ENCODE measurements at places on chromosomes 1 and 21.

GRCh38 chr1:42456754-42457089 is 379 bp downstream of the PPCS start:
- DNase-seq, result peak; percentile 31

DNA sequence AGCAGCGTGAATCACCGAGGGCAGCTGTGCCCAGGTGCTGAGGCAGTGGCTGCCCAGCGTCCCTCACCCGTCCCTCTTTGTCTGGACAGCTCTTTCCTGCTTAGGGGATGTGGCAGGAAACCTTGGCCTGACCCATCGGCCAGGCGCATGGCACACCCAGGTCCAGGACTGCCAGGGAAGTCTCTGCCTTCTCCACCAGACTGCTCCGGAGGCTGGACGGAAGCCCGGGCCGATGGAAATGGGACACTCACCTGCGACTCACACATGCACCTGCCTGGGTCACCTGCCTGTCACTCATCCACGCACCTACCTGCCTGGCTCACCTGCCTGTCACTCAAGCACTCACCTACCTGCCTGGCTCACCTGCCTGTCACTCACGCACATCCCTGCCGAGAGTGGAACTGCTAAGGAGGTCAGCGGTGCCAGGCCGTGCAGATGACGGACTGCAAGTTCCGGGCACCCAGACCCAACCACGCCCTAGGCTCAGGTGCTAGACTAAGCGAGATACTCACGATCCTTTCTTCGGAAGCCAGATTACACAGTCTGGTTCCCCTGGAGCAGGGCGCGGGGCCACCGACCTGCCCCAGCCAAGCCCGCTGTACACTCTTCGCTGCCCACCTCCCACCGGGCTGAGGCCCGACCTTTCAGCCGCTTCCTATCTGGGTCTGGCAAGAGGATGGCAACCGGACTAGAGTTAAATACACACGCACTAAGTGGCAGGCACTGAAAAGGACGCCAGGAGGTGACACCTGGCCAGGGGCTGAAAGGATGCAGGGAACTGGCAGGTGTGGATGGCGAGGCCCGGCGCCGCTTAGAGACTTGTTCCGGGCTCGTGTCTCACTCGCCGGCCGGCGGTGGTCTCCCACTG is 1.1 kb downstream of the UBE2J2 start:
- DNase-seq, result no peak

- DNase-seq, result peak; percentile 13
These were observed at the start of gene SLC6A9 for GRCh38 chr1:44031252-44032169. Gene SLC6A9, minus strand, starts transcription at chr1:44031462. Its CDS starts 7,185 bp downstream, at chr1:44024277.

- DNase-seq, result no peak
These were observed 34.2 kb upstream of the JUN start for GRCh38 chr1:58818075-58818474.

DNA sequence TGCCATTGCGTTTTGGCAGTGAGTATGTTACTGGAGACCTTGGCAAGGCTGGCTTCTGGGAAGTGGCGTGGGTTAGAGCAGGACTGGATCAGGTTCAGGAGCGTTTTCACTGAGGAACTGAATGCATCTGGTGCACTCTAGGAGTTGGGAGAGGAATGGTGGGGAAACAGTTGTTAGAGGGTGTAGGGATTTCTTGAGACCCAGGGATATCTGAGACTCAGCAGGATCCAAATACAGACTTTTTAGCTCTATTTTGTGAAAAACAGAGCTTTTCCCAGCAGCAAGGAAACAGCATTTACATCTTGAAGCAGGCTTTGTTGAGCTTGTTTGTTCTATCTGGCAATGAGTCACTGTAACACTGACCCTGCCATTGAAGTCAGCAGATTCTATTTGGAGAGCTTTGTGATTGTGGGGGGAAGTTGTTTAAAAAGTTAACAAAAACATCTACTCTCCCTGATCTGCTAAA is 56.9 kb upstream of the NRIP1 start:
- no peak for DNase-seq

DNA sequence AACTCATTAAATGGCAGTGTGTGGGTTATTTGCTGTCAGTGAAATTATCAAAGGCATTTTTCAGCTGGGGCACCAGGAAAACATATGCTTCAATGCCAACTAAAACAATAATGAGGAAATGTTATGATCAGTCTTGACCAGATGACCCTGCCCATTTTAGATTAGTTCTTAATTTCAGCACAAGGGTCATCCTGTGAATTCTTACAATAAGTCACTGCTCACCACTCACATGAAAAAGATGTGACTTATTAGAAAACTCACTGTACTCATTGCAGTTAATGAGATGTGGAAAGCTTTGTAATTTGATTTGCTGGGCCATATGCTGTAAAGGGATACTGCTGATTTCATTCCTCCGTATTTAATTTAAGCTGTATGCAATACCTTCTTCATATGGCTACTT is 178.5 kb upstream of the LMO4 start:
- no peak for DNase-seq

DNA sequence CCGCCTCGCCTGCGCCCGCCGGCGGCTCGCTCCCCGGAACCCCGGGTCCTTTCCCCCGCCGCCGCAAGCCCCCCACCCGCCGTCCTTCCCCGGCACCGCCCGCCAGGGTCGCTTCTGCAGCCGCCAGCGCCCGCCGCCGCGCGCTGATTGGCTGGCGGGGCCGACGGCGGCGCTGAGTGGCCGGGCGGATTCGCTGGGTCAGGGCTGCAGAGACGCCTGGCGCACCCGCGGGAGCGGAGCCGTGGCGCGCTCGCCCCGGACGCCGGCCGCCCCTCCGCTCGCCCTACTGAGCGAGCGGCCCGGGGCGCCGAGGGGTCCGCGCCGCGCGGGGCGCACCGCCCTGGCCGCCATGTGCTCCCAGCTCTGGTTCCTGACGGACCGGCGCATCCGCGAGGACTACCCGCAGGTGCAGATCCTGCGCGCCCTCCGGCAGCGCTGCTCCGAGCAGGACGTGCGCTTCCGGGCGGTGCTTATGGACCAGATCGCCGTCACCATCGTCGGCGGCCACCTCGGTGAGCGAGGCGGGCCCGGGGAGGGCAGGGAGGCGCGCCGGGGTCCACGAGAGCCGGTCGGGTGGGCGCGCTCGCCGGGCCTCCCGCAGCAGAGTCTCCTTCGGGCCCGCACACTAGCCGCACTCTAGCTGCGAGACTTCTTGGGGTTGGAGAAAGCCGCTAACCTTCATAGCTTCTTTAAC is at the start of gene RIMKLA:
Gene RIMKLA (plus strand): TSS at position 207 of the 694 bp plus-strand sequence. CDS start 143 bp downstream, at position 350.
- DNase-seq, result peak; percentile 25

DNA sequence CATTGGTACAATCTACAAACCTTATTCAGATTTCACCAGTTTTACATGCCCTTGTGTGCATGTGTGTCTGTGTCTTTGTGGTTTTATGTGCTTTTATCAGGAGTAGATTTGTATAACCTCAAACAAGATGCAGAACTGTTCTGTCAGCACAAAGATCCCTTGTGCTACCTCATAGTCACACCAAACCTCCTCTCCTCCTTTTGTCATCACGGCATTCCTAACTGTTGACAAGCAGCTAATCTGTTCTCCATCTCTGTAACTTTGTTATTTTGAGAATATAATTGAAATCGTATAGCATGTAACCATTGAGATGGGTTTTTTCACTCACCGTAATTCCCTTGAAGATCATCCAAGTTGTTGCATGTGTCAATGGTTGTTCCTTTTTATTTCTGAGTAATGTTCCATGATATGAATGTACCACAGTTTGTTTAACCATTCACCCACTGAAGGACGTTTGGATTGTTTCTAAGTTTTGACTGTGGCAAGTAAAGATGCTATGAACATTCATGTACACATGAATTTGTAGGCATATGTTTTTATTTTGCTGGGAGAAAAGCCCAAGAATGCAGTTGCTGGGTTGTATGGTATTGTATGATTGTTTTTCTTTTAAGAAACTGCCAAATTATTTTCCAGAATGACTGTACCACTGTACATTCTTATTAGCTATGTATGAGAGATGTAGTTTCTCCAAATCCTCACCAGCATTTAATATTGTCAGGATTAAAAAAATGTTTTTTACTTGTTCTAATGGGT is 78.1 kb upstream of the B3GALT2 start:
- no peak for DNase-seq

DNA sequence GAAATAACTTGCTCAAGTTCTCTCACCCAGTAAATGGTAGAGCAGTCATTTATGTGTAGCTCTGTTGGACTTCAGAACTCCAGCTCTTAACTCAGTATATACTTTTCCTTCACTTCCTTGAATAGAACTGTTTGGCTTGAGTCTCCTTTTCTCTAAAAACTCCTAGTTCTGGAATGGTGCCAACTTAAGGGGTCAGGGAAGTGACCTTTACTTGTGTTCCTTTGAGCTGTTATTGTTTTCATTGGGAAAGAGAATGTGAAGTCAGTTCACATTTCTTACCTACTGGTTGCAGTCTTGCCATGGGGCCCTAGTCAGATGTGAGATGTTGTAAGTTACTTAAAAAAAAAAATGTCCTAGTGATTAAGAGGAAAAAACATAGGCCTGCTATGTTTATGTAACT is 77.0 kb upstream of the MACF1 start:
- DNase-seq, result no peak

DNA sequence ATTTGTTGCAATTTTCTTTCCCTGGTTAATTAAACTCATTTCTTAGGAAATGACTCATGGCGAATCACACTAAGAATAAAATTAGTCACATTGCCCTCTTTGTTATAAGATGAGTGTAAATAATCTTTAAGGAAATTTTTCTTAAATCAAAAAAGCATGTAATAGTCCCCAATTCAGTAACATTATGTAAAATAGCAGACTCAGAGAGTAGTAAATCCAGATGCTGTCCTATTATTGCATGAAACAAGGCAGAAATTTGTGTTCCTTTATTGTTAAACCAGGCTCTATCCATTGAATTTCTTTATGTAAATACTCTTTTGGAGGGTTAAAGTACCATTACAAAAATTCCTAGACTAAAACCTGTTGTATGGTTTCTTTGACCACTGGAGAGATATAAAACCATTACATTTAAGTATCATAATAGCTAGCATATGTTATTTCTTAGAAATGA is 154.5 kb upstream of the C1orf87 start:
- no peak for DNase-seq

GRCh38 chr1:231201979-231202633 is 38.9 kb upstream of the GNPAT start:
- DNase-seq, result no peak

DNA sequence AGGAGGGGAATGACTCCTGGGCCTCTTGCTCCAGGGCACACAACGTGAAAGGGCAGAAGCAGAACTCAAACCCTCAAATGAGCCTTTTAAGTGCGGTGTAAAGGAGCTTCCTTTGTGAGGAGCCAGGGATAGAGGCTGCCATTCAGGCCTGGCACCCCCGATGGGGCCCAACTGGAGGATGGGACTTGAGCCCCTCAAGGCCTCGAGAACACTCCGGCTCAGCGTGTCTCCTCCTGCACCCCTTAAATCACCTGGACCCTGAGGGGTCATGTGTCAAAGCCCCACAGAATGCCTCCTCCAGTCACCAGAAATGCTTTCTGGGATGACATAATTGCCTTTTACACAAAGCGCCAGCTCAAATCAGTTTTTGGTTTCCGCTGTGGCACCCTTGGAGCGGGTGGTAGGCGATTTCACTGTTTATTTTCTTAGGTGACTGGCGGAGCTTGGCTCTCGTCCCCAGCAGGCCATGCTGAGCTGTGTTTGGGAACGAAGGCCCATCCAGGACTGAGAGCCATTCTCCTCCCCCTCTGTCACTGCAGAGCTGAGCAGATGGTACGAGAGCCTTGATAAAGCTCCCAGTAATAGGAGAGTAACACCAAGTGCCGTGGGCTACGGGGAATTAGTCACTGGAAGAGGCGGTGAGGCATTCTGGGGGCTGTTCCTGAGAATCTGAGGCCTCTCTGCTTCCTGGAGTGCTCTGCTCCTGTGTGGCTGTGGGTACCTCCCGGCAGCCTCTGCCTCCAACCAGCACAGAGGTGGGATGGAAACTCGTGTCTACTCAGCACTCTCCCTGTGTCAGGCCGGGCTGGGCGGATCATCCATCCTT is 163.0 kb downstream of the GRIK3 start:
- DNase-seq, result no peak

DNA sequence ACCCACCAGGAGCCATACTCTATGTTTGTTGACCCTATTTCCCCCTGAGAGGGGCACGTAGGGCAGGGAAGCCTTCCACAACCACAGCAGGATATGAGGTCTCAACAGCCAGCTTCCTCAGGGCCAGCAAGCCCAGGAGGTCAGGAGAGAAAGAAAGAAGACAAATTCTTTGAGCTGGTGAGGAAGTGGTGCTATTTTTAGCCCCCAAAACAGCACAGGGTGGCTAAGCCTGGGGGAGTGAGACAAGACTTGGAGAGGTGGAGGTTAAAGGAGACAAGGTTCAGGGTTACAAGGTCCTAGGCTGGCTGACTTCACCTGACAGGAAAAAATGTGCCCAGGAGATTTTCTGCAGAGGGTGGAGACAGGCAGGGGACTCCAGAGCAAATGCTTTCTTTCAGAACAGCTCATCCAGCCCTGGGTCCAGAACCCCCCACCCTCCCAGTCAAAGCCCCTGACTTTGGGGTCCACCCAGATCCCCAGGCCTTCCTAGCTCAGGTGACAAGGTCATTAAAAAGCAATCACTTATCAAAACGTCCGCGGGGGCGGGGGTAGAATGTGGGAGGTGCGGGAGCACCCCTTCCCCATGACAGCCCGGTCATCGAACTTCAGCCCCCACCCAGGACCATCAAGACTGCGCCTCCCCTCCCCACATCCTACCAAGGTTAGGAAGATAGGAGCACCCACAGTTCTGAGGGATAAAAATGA is 1.3 kb downstream of the SV2A start:
- no peak for DNase-seq

- no peak for DNase-seq
These were observed at the start of gene ADAMTS4 for GRCh38 chr1:161198897-161199431. Gene ADAMTS4, minus strand, starts transcription at chr1:161199054. Its CDS starts 427 bp downstream, at chr1:161198627.

DNA sequence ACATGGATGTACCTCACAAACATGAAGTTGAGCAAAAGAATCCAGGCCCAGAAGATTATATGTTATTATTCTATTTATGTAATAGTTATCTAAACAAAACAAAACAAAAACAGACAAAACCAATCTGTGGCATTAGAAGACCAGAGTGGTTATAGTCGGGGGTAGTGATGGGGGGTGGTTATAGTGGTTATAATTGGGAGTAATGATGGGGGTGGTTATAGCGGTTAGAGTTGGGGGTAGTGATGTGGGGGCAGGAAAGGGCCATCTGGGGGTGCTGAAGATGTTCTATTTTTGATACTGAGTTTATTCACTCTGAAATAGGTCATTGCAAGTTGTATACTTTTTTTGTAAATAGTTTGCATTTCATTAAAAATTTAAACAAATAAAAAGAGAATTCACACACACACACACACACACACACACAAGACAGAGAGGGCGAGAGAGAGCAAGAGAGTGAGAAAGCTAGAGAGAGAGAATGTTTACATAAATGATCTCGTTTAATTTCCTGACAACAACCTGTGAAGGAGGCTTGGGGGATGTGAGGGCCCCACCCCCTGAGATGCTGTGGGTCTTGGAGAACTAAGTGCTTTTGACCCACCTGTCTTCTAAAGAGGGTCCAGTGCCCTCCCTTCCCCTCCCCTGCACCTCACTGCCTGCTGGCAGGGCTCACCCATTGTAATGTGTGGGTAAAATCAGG is 37.4 kb downstream of the RHOU start:
- DNase-seq, result no peak

GRCh38 chr21:15794277-15794912 is 64.6 kb downstream of the USP25 start:
- DNase-seq, result no peak

- no peak for DNase-seq
These were observed 114.7 kb downstream of the TNR start for GRCh38 chr1:175628548-175629317.

- DNase-seq, result no peak
These were observed 70.5 kb upstream of the APOBEC4 start for GRCh38 chr1:183723571-183723970.

- no peak for DNase-seq
These were observed 234.6 kb upstream of the KAZN start for GRCh38 chr1:14363707-14364413.

Data from stimulated activated CD4-positive, alpha-beta T cell treated with anti-CD3 and anti-CD28 coated beads, Interleukin-12 subunit alpha, Interleukin-12 subunit beta, amount 100 ng/mL, for 48 hours (primary cell).